ENCODE measurements at places on chromosomes 2 and 18.

DNA sequence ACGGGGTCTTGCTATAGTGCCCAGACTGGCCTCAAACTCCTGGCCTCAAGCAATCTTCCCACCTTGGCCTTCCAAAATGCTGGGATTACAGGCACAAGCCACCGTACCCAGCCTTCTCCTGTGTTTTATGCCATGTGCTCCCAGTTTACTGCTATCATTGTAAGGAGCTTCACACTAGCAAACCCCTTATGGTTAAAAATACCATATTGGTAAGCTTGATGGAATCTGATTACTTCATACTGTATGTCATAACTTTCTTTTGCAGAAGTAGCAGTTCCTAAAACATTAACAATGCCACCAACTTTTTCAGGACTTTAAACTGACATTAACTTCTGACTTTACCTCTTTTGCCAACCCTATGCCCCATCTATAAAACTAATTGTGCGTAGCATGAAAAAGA lies 36.2 kb downstream of the HAT1 start:
- DNase-seq: no peak

DNA sequence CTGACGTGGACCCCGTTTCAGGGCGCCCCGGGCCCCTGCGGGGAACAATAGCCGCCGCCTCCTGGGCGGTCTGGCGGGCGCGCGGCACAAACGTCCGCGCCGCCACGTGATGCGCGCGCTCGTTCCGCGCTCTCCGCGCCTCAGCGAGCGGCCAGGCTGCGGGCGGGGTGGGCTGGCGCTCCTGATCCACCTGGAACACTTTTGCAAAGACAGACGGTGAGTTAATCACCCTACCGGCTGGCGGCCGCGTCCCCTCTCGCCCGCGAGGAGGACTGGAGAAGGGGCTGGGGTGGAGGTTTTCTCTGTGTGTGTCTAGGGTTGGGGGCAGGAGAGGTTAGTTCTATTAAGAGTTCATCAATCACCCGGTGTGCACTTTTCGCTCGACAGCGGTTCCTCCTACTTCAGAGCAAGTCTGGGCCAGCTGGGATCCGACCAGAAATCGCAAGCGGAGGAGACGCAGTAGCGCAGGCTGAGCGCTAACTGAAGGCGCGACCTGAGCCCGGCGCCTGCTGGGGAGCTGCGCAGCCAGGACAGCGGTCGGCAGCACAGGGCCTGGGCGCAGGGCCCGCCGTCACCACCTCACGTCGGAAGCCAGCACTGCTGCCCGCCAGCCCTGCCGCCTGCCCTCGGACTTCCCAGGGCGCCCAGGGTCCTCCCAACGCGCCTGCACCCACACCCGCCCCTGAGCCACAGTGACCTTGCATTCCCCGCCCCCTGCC lies 10.3 kb upstream of the HOXD1 start:
- no peak for DNase-seq

DNA sequence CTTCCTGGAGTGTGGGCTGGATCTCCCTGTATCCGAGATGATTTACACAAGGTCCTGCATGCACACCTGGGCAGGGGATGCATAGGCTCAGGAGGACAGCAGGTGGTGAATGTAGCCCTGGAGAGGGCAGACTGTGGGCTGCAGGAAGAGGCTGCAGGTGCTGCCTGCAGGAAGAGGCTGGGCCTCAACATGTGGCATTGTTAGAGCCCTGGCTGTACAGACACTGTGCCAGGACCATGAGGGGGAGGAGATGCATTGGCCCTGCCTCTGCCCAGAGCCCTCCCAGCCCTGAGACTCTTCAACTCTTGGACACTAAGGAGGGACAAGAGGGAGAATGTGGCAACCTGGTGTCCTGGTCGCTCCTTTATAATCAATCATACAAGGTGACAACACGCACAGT lies 392.8 kb downstream of the TNS1 start:
- DNase-seq: peak; percentile 95

DNA sequence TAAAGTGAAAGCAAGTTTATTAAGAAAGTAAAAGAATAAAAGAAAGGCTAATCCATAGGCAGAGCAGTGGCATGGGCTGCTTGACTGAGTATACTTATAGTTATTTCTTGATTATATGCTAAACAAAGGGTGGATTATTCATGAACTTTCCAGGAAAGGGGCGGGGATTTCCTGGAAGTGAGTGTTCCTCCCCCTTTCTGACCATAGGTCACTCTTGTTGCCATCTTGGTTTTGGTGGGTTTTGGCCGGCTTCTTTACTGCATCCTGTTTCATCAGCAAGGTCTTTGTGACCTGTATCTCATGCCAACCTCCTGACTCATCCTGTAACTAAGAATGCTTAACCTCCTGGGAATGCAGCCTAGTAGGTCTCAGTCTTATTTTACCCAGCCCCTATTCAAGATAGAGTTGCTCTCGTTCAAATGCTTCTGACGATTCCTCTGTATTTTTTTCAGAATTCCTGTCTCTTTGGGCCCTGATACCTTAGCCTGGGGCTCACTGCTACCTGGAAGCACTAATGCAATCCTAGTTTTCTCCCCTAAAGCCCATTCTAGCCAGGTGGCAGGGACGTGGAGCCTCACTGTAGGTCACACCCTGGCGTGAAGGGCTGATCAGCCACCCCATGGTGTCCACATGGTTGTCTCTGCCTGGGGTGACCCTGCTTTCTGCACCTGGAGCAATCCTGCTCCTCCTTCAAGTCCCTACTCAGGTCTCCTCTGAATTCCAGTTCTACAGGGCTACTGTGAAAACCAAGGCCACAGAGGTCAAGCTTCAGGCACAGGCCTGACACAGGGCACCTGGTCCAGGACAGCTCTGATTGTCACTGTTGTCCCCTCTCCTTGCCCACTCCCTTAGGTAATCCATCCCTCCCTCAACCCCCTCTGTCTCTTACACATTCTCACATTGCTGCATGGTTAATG lies 6.0 kb upstream of the SLC35F6 start:
- DNase-seq: peak; percentile 58

DNA sequence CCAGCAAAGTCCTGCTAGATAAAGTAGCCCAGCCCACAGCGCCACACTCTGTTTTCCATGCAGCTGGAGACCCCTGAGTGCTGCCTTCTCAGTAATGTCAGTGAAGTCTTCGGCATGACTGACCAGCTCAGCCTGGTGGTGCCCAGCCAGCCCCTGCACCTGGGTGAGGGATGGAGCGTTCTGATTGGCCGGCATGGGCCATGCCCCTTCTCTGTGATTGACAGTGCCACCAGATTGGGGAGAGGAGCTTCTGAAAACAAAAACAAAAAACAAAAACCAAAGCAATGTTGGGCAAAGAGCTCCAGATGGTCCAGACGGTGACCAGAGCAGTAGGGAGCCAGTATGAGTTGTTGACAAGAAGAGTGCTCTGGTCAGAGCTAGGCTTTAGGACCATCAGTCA lies 122.6 kb downstream of the DYSF start:
- no peak for DNase-seq

DNA sequence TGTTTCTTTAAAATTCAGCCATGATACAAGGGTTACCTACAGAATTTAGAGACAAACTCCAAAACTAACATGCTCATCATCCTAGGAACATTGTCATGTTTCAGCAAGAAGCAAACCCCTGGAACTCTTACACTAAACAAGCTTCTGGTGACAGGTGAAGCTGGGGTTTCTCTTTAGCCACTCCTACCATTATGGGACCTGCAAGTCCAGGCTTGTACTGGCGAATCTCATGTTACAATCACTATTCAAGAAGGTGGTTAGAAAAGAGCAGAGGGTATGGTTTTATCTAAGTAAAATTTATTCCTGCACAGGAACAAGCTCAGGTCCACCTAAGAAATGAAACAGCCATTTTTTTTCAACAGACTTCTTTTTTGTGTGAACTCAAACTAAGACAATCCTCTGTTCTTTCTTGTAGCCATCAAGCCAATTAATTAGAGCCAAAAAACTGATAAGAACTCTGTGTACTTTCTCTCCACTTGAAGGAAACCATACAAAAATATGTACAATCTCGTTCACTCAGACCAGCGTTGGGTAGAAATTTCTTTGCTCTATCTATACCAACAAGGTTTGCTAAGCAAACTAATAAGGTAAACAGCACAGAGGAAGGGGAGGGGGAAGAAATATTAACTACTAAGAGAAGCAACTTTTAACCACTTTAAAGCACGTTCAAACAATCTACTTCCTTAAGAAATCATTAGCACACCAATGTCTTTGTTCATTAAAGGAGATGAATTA lies 63.3 kb upstream of the NEDD4L start:
- DNase-seq: peak; percentile 93

GRCh38 chr2:44342854-44343253 lies 18.4 kb downstream of the PREPL start:
- DNase-seq: peak; percentile 50

GRCh38 chr18:61400716-61401115 lies 67.5 kb downstream of the CDH20 start:
- DNase-seq: no peak

GRCh38 chr2:238428866-238429265 lies 2.1 kb downstream of the ASB1 start:
- no peak for DNase-seq

DNA sequence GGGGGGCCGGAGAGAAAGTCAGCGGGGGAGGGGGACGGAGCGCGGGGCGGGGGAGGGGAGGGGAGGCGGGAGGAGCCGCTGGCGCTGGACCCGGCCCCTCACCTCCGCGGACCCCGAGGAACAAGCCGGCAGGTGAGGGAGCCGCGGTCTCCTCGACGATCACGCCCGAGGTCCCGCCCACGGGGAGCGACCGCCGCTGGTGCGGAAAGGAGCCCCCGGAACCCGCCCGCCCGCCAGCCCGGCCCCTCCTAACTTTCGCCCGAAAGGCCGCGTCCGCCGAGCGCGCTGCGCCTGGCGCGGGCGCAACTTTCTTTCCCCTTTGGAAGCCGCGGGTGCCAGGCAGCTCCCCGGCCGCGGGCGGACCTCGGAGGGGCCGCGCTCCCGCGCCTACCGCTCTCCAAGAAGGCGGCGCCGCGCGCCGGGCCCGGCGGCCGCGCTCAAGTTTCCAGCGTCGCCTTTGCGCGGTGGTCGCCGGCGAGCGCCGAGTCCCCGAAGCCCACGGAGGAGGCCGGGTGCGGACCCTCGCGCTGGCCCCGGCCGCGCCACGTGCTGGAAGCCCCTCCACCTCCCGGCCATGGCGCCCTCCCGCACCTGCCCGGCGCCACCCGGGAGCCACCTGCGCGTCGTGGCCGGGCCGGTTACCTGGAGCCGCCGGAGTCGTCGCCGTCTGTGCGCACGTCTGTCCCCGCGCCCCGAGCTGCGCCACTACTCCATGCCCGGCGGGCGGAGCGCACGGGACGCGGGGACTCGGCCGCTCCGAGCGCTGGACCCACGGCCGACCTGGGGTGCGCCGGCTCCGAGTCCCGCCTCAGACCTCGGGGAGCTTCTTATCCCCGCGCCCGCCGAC lies at the start of gene ALKAL2:
ALKAL2 (minus strand) TSS at position 181 of the 847 bp plus-strand sequence. CDS start 256 bp downstream, outside the sequence.
- DNase-seq: peak; percentile 41

DNA sequence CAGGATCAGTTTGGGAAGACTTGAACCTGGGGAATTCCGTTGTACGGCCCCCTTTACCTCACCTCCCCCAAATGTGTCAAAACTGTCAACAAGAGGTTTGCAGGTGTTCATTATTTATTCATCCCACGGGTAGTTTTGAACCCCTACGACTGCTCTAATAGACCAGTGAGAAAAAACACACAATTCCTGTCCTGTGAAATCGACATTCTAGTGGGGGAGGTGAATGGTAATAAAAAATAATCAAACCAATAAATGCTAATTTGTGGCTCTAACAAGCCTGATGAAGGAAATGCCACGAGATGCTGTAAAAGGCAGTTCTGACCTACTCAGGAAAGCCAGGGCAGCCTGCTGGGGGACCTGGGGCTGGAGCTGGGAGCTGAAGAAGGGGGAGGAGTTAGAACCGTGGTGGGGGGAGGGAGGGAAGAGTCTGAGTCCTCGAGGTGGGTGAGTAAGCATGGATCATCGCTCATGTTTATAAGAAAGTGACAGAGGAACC lies 463 bp upstream of the DNAJB2 start:
- DNase-seq: no peak

DNA sequence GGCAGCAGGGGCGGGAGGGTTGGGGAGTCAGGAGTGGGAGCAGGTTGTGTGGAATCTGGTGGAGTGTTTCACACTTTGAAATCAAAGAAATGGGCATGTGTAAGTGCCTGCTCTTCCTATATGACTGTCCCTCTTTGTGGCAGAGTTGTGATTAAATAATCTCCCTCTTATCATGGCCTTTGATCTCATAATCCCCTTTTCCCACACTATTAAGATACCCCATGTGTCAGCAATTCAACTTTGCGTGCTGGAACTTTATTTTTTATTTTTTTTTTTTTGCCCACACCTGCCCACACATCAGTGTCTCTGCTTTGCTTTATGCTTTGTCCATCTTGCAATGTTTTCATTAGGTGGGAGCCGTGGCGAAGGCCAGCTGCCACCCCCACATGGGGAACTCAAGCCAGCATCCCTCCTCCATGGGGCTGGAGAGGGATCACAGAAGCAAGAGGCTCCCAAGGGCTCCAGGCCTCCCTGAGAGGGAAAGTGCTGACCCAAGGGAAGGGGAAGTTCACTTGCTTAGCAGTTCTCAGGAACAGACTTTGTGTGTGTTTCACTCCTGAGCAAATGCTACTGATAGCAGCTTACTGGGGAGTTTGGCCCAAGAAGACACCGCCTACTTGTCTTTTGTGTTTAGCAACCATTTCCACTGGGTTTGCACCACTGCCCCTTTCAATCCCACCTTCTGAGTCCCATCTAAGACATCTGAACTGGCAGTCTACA lies 243.4 kb downstream of the BCL11A start:
- DNase-seq: no peak

- peak; percentile 63 for DNase-seq
These were observed 858.5 kb upstream of the PIK3C3 start for GRCh38 chr18:41096504-41096903.

DNA sequence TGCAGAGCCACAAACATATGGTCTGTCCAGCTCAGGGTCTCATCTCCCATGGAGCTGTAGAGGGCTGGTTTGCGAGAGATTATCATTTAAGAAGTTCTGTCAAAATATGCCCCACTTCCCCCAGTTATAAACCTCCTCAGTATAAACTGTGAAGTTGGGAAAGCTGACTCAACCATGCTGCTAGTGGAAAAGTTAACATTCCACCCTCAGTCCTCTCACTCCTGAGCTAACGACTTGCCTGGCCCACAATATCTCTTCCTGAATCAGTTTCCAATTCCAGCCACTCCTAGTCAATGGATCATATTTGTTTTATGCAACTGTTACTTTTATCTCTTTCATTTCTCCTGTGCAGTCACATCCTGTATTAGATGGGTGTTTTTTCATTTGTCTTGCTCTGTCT lies 326.2 kb downstream of the SETBP1 start:
- no peak for DNase-seq

Measured in DMS53 (cell line).